Esophagus muscularis mucosa (tissue), 4 donors: ENCODE measurements at places on chromosomes 2 and 18. TPM values are rescaled to one million over a fixed set of nuclear protein-coding genes. Genes with fewer than 3 reads are reported as not detected.

- no peaks in the 10 kb centered on the region for H3K36me3 ChIP-seq
- H3K27me3 ChIP-seq: no peaks in the 10 kb centered on the region
- H3K27ac ChIP-seq: no peak overlapping the region
- no peak for DNase-seq
- H3K4me3 ChIP-seq: no peak overlapping the region
Observed at GRCh38 chr2:103327386-103327785, 565.6 kb downstream of the TMEM182 start.

- H3K4me3 ChIP-seq: no peak overlapping the region
- no peaks in the 10 kb centered on the region for H3K27me3 ChIP-seq
- H3K27ac ChIP-seq: no peak overlapping the region
- H3K4me1 ChIP-seq: peaks cover 12% of the 10 kb centered on the region
Observed at GRCh38 chr2:100397976-100398375, 19.5 kb downstream of the CHST10 start.

The SYT4 gene
- 0.83 TPM for total RNA-seq

DNA sequence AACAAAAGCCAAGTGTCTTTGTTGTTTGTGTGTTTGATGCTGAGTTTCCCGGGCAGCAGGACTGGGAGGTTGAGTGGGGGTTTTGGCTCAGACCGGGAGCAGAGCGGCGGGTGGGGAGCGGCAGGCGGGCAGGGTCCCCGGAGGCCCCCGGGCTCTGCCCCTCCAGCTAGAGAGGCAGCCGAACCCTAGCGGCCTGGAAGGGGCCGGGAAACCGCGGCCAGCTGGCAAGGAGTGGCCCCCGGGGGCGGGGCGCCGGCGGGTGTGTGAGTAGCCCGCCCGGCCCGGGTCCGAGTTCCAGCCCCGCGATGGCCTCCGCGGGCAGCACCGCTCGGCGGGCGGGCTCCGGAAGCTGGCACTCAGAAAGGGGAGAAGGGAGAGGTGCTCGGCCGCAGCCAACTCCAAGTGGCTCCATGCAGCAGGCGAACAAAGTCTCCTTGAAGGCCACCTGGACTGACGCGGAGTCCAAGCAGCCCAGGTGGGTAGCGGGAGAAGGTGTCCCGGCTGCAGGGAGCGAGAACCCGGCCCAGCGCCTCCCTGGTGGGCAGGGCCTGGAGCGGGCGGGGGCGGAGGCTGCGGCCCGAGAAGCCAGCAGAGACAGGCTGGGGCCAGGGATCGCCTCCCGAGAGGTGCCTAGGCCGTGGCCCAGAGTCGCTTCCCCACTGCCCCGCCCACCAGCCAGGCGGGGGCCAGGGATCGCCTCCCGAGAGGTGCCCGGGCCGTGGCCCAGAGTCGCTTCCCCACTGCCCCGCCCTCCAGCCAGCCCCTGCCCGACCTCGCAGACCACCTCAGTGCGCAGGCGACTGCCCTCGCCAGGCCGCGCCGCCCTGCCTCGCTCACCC lies at the start of gene ANKRD53:
Gene ANKRD53, plus strand, starts transcription at position 290 of the 839 bp plus-strand sequence. Its CDS starts 16 bp downstream, at position 306.
- peaks cover 15% of the 10 kb centered on the region for H3K4me1 ChIP-seq
- peak within 1 kb of the TSS; percentile 88 for H3K27ac ChIP-seq
- DNase-seq: peak; percentile 91
- peak within 1 kb of the TSS; percentile 63 for H3K4me3 ChIP-seq
- peaks cover 7% of the 10 kb centered on the region for H3K36me3 ChIP-seq

DNA sequence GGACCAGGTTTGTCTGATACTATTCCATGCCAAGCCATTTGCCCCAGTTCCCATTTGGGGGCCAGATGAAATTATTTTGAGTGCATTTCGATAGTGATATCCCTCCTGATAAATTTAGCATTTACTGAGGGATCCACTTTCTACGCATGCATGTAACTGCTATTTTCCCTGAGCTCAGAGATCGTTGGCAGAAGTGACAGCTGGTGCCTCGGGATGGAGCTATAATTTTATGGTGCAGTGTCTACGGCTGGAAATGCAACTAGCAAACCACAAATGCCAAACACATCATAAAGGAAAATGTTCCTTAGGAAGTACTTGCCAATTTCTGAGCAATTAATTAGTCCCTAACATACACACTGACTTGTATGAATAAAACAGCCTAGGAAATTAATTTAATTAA lies 254.8 kb downstream of the SLC8A1 start:
- H3K36me3 ChIP-seq: no peaks in the 10 kb centered on the region
- no peaks in the 10 kb centered on the region for H3K27me3 ChIP-seq
- no peak for DNase-seq
- no peak overlapping the region for H3K4me3 ChIP-seq
- H3K27ac ChIP-seq: no peak overlapping the region

The STARD7 gene
- total RNA-seq: 92.6 TPM

DNA sequence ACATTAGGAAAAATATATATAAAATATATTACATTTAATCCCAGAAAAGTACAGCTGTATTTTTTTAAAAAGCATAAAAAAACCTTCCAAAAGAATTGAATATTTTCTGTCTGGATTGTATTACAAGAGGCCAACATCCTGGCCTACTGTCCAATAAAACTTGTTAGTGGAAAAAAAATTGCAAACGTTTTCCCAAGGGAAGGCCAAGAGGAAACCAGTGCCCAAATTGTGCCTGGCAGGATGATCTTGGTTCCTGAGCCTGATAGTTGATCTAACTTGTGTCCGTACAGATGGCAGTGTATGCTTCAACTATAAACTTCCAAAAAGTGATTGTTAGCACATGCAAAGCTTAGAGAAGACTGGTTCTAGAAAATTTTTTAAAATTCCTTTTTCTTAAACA lies 90.6 kb upstream of the LPIN2 start:
- H3K27ac ChIP-seq: no peak overlapping the region
- DNase-seq: peak; percentile 31
- H3K4me1 ChIP-seq: peaks cover 14% of the 10 kb centered on the region
- peaks cover 12% of the 10 kb centered on the region for H3K36me3 ChIP-seq
- no peak overlapping the region for H3K4me3 ChIP-seq

DNA sequence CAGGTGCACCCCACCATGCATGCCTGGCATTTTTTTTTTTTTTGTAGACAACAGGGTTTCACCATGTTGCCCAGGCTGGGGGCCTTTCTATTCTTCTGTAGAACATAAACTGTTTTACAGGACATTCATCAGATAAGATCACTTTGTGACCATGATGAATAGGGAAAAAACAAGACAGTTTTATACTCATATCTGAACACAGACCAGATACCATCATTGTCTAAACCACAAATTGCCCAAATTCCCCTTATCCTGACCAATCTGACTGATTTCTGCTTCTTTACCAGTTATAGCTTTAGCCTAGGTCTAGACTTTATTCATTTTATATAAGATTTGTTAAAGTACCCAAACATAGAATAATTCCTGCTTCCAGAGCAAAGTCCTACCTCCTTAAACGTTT lies 1699.3 kb upstream of the TMEFF2 start:
- no peaks in the 10 kb centered on the region for H3K4me1 ChIP-seq
- no peaks in the 10 kb centered on the region for H3K27me3 ChIP-seq
- H3K27ac ChIP-seq: no peak overlapping the region

DNA sequence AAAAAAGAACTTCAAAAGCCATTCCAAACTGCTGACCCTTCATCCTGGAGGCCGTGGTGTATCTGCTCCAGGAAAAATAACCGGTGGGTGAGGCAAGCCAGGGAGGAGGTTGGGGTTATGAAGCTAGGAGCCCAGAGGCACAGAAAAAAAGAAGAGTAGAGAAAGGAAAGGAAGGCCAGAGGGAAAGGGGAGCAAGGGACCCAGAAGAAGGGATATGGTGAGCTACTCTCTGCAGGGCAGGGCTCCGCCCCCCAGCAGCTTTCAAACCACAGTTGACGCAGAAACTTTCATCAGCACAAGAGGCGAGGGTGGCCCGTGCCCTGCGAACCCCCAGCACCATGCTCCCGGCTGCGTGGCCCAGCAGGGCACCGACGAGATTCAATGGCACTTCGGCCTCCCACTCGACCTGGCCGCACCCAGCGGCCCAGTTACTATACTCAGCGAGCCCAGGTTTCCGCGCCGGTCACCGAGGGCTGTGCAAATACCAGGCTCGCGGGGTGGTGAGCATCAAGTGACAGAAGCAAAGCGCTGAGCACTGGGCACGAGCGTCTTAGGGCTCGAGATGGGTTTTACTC lies 665 bp downstream of the MCM6 start:
- H3K4me3 ChIP-seq: peak overlapping the region; percentile 82
- peaks cover 13% of the 10 kb centered on the region for H3K4me1 ChIP-seq
- no peak for DNase-seq
- peak overlapping the region; percentile 88 for H3K27ac ChIP-seq
- H3K36me3 ChIP-seq: no peaks in the 10 kb centered on the region

- H3K27me3 ChIP-seq: no peaks in the 10 kb centered on the region
- no peak overlapping the region for H3K27ac ChIP-seq
- no peak for DNase-seq
- no peak overlapping the region for H3K4me3 ChIP-seq
- no peaks in the 10 kb centered on the region for H3K36me3 ChIP-seq
- no peaks in the 10 kb centered on the region for H3K4me1 ChIP-seq
Observed at GRCh38 chr2:143070704-143071103, 58.5 kb upstream of the ARHGAP15 start.

- H3K36me3 ChIP-seq: no peaks in the 10 kb centered on the region
- H3K4me3 ChIP-seq: no peak overlapping the region
- peaks cover 58% of the 10 kb centered on the region for H3K4me1 ChIP-seq
- no peak overlapping the region for H3K27ac ChIP-seq
Observed at GRCh38 chr18:7618891-7619442, 51.9 kb downstream of the PTPRM start.

The GPR39 gene
- 0.13 TPM for total RNA-seq

The DSC1 gene
- total RNA-seq: not detected

DNA sequence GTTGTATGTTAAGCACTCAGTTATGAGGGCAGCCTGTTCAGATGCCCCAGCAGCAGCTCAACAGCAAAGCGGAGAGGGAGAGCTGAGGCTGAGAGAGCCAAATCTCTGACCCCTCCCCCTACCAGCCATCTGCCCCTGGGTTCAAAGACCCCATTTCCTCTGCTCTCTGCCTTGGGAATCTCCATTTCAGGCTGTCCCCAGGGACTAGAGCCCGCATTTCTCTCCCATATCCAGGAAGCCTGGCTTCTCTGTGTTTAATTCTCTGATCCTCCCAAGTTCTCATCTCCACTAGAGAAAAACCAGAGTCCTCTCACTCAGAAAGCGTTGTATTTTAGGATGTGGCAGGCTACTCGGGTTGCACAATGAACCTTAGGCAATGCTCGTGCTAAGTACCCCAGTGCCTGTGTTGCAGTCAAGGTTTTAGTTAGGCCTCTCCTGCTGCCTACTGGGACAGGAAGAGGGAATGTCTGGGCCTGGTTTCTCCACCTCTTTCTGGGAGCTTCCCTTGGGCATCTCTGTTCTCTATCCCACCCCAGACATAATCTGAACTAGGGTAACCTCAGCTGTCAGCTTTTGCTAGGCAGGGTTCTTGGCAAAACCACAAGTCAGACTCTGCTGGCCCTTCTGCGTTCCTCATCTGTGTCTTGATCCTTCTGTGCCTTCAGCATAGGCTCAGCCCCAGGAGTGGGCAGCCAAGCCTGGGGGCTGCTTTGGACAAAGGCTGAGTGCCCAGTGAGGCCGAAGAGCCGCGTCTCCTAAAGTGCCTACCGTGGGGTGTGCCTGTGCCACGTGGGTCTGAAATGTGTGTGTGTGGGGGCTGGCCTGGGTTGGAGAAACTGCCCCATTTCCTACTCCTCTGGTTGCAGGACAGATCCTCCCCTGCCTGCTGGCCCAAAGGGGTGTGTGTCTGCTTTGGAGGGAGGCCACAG lies 96.8 kb downstream of the STPG4 start:
- H3K27me3 ChIP-seq: no peaks in the 10 kb centered on the region
- H3K4me3 ChIP-seq: no peak overlapping the region
- no peak for DNase-seq
- peaks cover 74% of the 10 kb centered on the region for H3K4me1 ChIP-seq

GRCh38 chr2:99643787-99644418 lies 154.1 kb upstream of the REV1 start:
- H3K27ac ChIP-seq: no peak overlapping the region
- DNase-seq: peak; percentile 31
- peaks cover 38% of the 10 kb centered on the region for H3K4me1 ChIP-seq
- H3K36me3 ChIP-seq: no peaks in the 10 kb centered on the region
- H3K27me3 ChIP-seq: no peaks in the 10 kb centered on the region

DNA sequence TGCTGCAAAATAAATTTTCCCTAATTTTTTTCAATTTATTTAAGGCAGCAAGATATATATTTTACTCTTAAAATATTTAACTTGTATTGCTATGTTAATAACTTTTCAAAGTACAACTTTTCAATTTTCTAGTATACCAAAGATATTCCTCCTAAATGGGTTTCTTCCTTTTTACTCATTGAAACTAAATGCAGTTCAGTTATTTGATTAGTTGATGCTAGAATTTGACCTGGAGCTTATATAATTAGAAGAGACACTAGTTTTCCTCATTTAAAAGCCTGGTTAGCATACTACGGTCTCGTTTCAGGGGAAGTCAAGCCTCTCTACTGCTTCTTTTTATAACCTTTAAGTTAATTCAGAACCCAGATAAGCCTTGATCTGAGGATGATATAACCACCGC lies at the start of gene ARHGEF33:
Gene ARHGEF33, plus strand, starts transcription at position 301 of the 400 bp plus-strand sequence. CDS start 29,573 bp downstream, outside the sequence.
- H3K4me1 ChIP-seq: no peaks in the 10 kb centered on the region
- no peaks in the 10 kb centered on the region for H3K36me3 ChIP-seq
- no peak for DNase-seq
- H3K27me3 ChIP-seq: no peaks in the 10 kb centered on the region
- H3K4me3 ChIP-seq: no peak within 1 kb of the TSS
- no peak within 1 kb of the TSS for H3K27ac ChIP-seq

DNA sequence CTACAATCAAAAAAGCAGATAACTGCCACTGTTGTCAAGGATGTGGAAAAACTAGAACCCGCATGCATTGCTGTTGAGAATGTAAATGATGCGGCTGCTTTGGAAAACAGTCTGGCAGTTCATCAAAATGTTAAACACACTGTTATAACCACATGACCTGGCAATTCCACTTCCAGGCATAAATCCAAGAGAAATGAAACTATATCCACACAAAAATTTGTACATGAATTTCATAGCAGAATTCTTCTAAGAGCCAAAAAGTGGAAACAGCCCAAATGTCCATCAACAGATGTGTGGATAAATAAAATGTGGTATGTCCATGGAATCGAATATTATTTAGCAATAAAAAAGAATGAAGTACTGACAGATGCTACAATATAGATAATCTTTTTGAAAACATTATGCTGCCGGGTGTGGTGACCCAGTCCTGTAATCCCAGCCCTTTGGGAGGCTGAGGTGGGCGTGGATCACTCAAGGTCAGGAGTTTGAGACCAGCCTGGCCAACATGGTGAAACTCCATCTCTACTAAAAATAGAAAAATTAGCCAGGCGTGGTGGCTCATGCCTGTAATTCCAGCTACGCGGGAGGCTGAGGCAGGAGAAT lies 32.0 kb downstream of the ERCC3 start:
- no peaks in the 10 kb centered on the region for H3K4me1 ChIP-seq
- no peak overlapping the region for H3K27ac ChIP-seq
- no peak for DNase-seq
- no peak overlapping the region for H3K4me3 ChIP-seq
- no peaks in the 10 kb centered on the region for H3K27me3 ChIP-seq
